ENCODE measurements at places on chromosomes 7 and 10.

DNA sequence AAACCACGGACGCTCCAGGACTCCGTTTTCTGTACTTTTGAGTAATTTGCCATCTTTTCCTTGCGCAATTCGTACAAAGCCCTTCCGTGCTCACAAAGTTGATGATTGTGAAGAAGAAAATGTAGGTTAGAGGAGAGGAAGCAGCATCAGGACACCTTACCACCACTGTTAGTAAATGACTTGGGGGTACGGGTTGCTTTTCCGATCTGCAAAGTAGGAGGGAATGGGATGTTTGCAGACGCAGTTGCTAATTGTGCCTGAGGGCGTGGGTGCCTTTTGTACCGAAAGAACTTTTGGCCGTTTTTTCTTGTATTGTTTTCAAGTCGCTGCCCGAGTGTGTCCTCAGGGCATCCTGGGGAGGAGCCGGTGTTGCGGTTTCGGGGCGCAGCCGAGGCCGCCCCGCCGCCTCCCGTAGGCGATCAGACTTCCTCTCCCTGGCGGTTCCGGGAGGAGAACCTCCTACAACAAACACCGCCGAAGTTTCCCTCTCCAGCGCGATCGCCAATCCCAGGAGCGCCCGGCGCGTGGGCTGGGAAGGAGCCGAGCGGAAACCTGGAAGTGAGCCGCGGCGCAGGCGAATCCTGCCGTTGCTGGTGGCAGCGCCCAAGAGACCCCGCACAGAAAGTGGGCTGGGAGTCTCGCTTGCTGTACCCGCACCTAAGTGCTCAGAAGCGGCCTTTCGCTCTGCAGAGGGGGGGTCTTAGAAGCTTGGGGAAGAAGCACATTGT, 1.0 kb downstream of the PRR15 start:
- DNase-seq = peak; percentile 49

DNA sequence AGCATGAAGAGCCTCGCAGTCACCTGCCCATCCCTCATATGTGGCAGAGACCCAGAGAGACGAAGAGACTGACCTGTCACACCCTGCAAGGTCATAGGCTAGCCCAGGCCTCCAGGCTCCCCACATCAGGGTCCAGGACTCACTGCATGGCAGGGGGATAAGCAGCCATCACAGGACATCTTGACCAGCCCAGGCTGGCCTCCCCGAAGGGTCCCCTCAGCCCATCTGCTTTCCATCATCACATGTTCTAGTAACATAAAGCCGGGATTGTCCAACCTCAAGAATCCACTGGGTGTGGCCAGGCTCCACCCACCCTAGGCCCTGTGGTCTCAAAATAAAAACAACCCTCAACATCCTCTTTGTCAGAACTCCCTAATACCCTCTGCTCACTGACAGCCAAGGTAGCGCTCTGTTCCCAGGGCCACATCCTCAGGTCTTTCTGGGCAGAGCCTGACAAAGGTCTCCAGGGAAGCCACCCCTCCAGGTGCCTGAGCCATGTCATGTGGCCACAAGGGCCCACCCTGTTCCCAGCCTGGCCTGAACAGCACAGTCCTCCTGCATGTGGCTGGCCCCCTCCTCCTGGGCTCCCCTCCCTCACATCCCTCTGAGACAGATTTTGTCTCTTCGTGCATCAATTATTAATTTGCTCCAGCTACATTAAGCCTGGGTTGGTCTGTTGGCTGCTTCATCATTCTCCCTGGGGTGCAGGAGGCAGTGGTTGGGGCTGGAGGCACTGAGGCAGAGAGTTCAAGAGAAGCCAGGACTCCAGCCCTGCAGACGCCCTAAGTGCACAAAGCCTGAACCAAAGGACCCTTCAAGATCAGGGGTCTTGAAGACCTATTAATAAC, 131.8 kb upstream of the UNC5B start:
- DNase-seq = no peak

- DNase-seq = no peak
Observed at GRCh38 chr10:121624836-121625486, 26.7 kb upstream of the FGFR2 start.

- no peak for DNase-seq
Observed at GRCh38 chr7:142637240-142637639, 112.0 kb upstream of the PRSS1 start.

- DNase-seq = no peak
Observed at GRCh38 chr10:88890681-88891381, 10.8 kb downstream of the STAMBPL1 start.

DNA sequence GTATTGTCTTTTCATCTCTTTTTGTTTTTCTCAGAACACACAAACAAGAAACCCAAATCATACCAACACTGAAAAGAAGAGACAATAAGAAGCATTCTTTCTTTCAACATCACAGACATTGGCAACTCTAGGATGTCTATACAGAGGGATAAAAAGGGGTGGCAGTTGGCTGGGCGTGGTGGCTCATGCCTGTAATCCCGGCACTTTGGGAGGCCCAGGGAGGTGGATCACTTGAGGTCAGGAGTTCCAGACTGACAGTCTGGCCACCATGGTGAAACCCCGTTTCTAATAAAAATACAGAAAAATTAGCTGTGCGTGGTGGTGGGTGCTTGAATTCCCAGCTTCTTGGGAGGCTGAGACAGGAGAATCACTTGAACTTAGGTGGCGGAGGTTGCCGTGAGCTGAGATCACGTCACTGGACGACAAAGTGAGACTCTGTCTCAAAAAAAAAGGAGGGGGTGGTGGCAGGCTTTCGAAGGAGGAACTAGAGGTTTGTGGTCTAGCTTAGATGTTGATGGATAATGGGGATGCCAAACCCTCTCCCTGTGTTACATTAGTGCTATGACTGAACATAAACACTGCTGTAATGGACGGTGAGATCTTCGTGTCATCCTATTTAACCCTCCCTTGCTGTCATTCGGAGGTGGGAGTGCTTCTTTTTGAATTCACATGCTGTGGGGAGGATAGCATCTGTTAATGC, 9.4 kb downstream of the CNNM2 start:
- no peak for DNase-seq

GRCh38 chr10:101901340-101901739, 57.7 kb upstream of the KCNIP2 start:
- no peak for DNase-seq

DNA sequence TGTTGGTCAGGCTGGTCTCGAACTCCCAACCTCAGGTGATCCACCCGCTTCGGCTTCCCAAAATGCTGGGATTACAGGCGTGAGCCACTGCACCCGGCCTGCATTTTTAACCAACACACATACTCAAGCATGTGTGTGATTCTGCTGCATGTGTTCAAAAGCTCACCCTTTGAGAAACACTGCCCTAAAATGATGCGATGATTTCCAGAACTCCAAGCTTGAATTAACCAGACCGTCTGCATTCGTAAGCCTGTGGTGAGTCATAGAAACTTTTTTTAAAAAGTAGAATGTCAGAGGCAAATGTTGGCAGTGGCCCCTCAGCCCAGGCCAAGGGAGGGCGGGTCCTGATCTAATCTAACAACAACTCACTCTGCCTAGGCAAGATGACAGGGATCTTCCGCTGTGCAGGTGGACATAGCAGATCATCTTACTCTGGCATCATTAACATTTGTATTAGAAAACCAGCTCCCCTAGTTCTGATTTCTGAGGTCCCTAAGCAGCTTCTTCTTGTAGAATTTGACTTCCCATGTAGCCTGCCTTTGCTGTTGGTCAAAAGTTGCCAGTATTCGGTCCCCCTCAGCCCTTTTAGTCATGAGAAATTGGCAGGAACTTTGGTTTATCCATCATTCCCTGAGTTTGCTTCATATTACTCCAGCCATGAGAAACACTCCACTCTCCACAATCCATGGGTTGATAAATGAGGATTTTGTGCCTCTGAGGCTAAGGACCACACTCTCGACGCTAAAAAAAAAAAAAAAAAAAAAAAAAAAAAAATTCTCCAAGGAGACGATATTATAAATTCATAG, 190.4 kb downstream of the SKIDA1 start:
- peak; percentile 90 for DNase-seq

GRCh38 chr7:143463556-143463955, 14.1 kb upstream of the TAS2R41 start:
- no peak for DNase-seq

- DNase-seq = no peak
Observed at GRCh38 chr10:25852364-25852941, 81.6 kb upstream of the MYO3A start.

DNA sequence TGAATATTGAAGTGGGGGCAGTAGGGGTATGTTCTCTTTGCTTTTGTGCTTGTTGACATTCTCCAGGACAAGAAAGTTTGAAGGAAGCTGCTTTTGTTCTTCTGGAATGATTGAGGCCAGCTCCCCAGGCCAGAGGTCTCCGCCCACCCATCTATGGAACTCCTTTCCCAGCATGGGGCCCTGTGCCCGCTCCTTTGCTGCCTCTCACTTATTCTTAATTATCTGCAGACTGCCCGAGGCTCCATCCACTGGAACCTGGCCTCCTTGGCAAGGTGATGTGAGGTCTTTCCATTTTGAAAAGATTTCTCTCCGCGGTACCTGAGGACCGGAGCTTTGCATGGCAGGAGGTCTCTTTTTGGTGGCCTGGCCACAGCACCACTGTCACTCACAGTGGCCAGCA, 39.3 kb upstream of the MKI67 start:
- no peak for DNase-seq

DNA sequence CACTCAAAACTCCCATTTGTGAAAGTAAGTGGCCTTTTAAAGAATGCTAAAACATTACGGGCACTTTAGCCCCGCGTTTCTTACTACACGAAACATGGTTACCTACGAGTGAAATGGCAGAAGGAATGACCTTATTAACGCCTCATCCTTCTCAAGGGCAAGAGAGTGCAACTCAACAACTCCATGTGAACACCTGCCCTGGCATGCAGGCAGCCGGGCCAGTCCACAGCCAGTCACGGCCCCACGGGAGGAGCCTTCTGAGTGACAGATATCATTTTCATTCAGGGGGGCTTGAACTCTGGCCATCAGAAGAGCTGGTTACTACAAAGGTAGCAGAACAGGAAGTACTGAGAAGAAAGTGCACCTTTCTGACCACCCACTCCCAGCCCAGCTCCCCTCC, 236.1 kb downstream of the PTPRN2 start:
- DNase-seq = no peak

GRCh38 chr10:88077977-88078376, 214.6 kb downstream of the PTEN start:
- DNase-seq = peak; percentile 75

GRCh38 chr7:29841926-29842701, 35.8 kb downstream of the WIPF3 start:
- no peak for DNase-seq

DNA sequence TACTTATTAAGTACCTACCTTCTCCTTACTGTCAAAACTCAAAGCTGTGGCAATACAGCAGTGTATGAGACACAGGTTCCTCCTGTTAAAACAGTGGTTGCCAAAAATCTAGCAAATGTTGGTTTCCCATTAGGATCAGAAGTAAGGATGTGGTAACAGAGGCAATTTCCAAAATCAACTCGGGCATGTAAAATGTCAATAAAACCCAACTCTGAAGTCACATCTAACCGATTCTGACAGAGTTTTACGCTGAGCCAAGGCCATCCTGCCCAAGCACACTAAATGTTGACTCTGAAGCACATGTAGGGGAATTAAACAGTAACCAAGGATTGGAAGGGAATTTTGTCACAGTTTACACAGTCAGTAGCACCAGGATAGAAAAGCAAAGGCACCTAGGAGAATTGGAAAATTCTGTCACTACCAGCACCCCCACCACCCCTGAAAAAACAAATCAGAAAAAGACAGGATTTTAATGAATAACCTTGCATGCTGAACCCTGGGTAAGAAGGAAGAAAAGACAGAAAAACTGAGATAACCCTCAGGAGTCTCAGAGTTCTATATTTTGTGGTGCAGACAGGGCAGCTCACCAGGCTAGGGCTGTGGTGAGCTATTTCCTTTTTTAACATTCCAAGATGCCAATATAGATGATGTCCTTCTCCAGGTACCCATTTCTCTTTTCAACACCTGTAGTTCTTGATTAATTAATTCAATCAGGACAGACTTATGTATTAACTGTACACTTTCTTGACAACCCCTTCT, 119.5 kb downstream of the DOCK4 start:
- no peak for DNase-seq

All from astrocyte of the spinal cord (primary cell).